ENCODE measurements at places on chromosomes 1 and 21.
A peak's percentile ranks its signal among the peaks of the same experiment; 100 is the strongest.

DNA sequence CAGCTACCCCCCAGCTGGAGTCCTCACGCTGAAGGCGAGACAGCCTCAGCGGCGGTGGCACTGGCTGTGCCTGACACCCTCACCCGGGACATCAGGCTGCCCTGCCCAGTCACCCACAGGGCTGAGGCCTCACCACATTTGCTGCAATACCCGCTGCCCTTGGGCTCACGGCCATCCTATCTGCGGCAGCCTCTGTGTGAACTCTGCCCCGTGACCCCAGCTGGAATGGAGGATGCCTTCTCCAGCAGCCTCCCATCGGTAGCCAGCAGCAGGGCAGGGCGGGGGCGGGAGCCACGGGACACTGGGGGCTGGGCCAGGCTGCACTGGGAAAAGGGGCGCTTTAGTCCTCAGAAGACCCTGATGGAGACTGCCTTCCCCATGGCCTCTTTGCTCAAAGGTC, 112.4 kb upstream of the ZBTB40 start:
- no peak for DNase-seq

GRCh38 chr1:119451158-119451557, 36.2 kb downstream of the HSD3B2 start:
- DNase-seq = no peak

DNA sequence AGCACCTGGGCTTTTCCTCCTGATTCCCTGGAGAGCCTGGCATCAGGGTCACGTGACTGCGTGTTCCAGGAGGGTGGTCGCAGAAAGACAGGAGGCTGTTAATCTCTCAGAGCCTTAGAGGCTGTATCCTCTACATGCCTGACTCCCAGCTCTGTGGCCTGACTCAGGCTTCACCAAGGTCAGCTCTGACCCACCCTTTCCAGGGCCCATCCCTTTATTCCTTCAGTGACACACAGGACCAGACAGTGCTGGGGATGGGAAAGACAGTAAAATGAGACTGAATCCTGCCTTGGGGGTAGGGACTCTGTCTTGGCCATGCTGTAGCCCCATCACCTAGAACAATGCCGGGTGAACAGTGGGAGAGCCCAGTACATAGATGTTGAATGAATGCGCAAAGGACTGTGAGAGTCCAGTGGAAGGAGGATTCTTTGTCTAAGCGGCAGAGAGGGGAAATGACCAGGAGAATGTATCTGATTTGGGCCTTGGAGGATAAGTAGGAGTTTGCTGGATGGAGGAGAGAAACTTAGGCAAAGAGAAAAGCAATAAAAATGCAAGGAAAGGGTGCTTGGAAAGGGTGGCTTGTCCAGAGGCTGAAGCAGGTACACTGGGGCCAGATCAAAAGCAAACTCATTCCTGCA, 33.0 kb downstream of the EPHX1 start:
- DNase-seq = no peak

DNA sequence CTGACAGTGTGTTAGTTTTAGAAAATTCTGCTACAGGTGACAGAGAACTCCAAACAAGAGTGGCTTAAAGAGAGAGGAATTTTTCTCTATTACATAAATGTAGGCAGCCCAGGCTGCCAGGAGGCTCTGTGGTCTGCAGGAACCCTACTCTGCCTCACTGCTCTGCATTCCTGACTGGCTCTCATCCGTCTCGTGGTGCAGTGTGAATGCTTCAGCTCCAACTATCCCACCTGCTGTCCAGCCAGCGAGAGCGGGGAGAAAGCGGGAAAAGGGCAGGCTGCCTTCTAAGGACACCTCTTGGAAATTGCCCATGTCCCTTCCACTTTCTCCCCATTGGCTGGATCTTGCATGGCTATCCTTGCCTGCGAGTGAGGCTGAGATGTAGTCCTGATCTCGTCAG, 131.3 kb downstream of the PEX14 start:
- DNase-seq = no peak

DNA sequence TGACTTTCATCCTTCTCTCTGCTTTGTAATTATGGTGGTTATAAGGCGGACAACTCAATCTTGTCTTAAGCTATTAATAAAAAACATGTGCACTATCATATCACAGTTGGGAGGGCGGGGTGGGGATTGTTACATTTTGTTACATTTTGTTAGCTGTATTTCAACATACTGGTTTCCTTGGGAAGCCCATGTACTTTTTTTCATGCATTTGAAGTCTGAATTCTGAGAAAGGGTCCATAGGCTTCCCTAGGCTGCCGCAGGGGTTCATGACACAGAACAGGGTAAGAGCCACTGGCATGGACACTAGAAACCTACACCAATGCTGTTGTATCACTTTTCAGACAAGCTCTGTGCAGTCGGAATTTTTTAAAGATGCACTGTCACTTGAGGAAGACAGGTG, 178.8 kb downstream of the ETS2 start:
- no peak for DNase-seq

GRCh38 chr1:10843697-10844096, 47.3 kb upstream of the CASZ1 start:
- no peak for DNase-seq

DNA sequence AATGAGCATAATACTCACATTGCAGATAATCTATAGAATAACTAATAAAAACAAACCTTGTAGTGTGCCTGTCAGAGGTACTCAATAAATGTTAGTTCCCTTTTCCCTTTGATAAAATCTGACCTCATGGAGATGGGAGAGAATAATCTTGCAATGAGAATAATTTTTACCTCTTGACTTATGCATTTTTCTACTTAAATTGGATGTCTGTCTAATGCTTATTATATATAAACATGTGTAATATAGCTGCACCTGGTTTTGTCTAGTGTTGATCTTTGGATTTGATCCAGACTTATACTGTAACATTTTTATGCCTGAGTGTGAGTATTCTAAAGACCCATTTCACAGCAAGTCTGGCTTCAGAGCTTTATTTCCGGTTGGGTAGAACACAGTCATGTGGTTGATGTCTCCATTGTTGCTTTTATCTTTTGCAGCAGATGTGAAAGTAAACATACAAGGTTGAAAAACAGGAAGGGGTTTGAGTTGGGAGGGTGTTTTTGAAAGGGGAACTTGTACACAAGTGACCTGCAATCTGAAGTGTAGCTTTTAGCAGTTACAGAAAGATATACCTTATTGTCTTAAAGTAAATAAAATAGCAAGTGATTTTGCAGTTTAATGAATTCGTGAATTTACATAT, 12.4 kb downstream of the EPB41 start:
- DNase-seq = peak; percentile 19

- DNase-seq = no peak
These were observed 69.7 kb upstream of the WNT4 start for GRCh38 chr1:22212400-22213233.

- DNase-seq = no peak
These were observed 600.9 kb downstream of the SMYD3 start for GRCh38 chr1:245906207-245906606.

- DNase-seq = no peak
These were observed 17.2 kb downstream of the VCAM1 start for GRCh38 chr1:100736746-100737145.

DNA sequence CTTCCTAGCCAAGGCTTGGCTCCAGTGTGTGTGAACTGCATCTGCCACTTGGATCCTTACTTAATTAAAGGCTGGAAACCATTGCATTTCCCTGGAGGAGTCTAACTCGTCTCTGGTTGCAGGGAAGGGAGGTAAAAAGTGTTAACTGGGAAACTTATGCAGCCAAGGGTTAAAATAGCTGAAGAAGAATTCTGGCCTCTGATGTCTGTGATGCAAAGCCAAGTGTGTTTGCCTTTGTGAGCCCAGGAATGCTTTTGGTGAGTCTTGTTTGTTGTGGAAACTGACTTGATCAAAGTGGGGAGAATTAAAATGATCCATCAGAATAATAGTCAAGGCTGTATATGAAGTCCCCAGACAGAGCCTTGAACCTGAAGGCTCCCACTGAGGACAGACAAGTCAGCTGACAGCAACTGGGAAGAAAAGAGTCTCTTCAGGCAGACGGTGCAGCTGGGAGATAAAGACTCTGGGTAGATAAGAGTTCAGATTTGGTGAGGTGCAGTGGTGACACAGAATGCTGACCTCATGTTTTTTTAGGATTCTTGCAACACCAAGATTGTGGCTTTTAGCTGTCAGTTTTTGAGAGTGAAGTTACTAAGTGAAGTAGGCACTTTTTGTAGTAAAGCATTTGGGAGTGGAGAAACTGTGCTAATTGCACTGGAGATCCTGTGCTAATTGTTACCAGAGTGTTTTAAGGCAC, 59.5 kb upstream of the WLS start:
- DNase-seq = no peak

GRCh38 chr1:218867941-218868626, 305.6 kb upstream of the LYPLAL1 start:
- DNase-seq = no peak

DNA sequence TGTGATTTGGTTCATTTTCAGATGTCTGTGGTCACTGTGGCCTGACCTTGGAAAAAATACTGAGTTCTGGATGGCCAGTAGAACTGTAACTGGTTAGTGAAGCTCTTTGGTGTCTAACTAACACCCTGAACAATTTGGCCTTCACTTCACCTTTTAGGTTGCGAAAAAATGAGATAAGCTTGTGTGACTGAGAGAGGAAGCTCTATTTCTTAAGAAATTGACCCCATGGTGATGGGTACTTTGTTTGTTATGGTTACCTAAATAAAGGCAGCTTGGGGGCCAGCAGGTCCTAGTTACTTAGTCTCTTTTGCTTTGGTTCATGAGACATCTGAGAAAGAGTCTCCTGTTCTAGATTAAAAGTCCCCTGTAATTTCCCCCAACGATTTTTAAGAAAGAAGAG, 181.6 kb downstream of the ZNF326 start:
- peak; percentile 19 for DNase-seq

DNA sequence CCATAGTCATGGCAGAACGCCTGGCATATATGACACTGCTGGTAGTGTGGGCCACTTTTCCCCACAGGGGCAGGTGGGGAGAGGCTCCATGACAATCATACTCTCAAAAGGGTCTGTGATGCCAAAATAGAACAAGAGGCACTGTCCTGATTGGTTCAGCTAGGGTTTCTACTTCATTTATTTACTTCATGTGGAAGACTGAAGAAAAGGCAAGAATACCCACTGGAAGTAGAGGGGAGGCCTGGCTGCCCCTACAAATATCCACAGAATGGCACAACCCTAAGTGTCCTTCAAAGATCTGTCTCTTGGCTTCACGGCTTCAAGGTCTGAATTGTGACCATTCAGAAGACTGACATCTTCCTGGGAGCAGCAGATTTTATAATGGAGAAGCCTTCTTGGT, 4.5 kb upstream of the SFT2D2 start:
- no peak for DNase-seq

GRCh38 chr1:93623436-93623835, 58.2 kb downstream of the BCAR3 start:
- DNase-seq = peak; percentile 44

DNA sequence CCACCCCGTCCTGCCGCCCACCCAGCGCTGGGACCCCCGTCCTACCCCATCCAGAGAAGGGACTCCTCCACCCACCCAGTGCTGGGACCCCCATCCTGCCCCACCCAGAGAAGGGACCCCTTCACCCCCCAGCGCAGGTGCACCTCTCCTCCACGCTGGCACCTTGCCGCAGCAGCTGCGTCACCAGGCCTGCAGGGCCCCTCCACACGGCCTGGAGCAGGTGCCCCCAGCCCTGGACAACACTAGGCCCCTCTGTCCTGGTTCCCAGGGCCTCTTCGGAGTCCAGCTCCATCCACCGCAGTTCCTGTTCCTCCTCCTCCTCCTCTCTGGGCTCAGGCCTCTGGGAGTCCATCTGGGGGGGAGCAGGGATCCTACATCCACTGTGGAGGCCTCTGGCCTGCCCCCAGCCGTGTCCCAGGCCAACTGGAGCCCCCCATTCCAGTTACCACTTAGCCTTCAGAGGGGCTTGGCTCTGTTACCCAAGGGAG, 378 bp downstream of the ANKRD65 start:
- DNase-seq = no peak

GRCh38 chr21:25903607-25904006, 168.8 kb downstream of the GABPA start:
- DNase-seq = peak; percentile 22

DNA sequence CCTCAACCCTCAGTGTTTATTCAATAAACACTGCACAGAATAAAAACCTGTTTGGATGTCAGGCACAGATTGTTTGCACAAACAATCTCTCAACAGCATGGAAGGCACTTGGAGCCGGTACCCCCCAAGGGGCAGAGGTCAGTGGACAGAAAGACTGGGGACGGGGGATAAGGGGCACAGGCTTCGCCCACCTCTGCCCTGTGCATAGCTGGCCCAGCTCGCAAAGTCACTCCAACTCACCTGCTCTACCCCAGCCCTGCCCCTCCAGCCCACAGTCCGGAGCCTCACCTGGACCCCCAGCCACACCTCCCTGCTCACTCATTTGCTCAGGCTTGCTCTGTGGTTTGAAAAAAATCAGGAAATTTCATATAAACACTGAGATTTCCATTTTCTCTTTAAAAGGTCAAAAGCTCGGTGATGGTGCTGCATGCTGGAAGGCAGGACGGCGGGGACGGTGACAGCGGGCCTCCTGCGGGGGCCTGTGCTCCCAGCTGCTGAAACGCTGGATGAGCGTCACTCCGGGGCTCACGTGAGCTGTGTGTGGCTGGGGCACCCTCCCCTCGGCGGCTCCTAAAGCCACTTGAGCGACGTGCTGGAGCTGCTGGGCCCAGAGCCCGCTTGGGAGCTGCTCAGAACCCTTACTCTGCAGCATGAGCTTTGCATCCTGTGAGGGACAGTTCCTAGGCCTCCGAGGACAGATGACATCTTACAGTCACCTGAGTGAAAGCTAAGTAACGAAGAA, 54.5 kb downstream of the PRDM15 start:
- DNase-seq = no peak

Measured in trophoblast cell (in vitro differentiated cells and primary cell).